Liver (tissue), 10 donors: ENCODE measurements at places on chromosomes 11 and 22. TPM values are rescaled to one million over a fixed set of nuclear protein-coding genes. Genes with fewer than 3 reads are reported as not detected.

Gene SERHL2
- total RNA-seq: 0.59 TPM

DNA sequence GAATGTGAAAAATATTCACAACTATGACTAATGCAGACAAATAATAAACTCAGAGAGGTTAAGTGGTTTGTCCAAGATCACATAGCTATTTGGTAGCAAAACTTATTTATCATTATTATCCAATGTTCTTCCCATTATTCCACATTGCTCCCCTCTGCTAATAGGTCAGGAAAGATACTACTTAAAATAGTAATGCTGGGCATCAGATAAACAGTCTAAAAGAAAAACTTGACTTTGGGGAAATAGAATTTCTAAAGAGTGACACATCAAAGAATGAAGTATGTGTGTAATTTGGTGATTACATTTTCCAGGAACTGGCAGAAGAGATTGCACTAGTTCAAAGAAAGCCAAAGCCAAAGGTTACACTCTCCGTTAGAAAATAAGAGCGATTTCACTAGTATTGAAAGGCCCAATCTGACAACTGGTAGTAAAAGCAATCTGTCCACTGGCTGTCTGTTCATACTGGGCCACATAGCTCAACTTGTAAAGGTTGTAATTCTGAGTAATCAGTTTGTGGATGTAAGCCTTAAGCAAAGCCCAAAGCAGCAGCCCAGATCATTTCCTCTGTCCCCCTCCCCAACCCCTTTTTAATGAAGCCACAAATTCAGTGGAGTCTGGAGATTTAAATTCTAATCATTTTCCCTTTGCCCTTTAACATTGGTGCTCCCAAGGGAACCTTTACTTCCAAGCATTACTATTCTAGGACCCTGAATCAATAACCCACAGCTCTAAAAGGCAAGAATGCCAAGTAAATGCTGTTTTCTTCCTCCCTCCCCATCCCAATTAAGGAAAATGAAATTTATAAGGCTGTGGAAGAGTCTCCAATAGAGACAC lies 283.5 kb downstream of the TTC28 start:
- H3K4me3 ChIP-seq: no peak overlapping the region
- no peaks in the 10 kb centered on the region for H3K36me3 ChIP-seq
- peaks cover 4% of the 10 kb centered on the region for H3K4me1 ChIP-seq
- H3K27me3 ChIP-seq: no peaks in the 10 kb centered on the region

- peak; percentile 27 for DNase-seq
- H3K4me1 ChIP-seq: no peaks in the 10 kb centered on the region
- no peaks in the 10 kb centered on the region for H3K27me3 ChIP-seq
- H3K36me3 ChIP-seq: peaks cover 3% of the 10 kb centered on the region
Measured at GRCh38 chr11:44622721-44623258, 57.3 kb downstream of the CD82 start.

- DNase-seq: no peak
- H3K36me3 ChIP-seq: no peaks in the 10 kb centered on the region
- H3K27ac ChIP-seq: no peak overlapping the region
- peak overlapping the region; percentile 59 for H3K4me3 ChIP-seq
- no peaks in the 10 kb centered on the region for H3K27me3 ChIP-seq
- H3K4me1 ChIP-seq: peaks cover 4% of the 10 kb centered on the region
Measured at GRCh38 chr11:8081591-8082250, 710 bp downstream of the TUB start.

- H3K27me3 ChIP-seq: no peaks in the 10 kb centered on the region
- no peak overlapping the region for H3K4me3 ChIP-seq
- DNase-seq: no peak
- H3K4me1 ChIP-seq: no peaks in the 10 kb centered on the region
- no peaks in the 10 kb centered on the region for H3K36me3 ChIP-seq
Measured at GRCh38 chr11:87263264-87263838, 225.6 kb downstream of the TMEM135 start.

Gene LMO2
- 5.9 TPM for total RNA-seq

GRCh38 chr22:44091021-44091721 lies 67.1 kb downstream of the PARVB start:
- H3K4me3 ChIP-seq: no peak overlapping the region
- no peaks in the 10 kb centered on the region for H3K27me3 ChIP-seq
- no peaks in the 10 kb centered on the region for H3K4me1 ChIP-seq
- no peak overlapping the region for H3K27ac ChIP-seq
- H3K36me3 ChIP-seq: no peaks in the 10 kb centered on the region

Gene ALDH3B2
- total RNA-seq: not detected

DNA sequence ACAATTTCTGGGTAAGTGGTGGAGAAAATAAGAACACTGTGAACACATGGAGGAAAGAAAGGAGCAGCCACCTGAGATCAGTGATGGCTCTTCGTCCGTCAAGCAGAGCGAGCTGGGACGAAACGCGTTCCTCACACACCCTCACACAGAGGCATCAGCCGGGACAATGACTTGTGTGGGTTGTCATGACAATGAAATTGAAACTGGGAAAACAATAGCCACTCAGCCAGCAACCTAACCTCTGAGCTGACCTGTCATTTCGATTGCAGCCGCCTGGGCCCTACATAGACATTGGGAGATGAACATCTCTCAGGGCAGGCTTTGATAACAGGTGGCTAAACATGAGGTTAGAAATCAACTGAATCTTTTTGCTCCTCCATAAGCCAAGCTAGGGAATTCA lies 51.3 kb downstream of the TRIM29 start:
- no peak overlapping the region for H3K4me3 ChIP-seq
- no peaks in the 10 kb centered on the region for H3K36me3 ChIP-seq

Gene MIOX
- not detected for total RNA-seq

Gene IL17RA
- 9.0 TPM for total RNA-seq

DNA sequence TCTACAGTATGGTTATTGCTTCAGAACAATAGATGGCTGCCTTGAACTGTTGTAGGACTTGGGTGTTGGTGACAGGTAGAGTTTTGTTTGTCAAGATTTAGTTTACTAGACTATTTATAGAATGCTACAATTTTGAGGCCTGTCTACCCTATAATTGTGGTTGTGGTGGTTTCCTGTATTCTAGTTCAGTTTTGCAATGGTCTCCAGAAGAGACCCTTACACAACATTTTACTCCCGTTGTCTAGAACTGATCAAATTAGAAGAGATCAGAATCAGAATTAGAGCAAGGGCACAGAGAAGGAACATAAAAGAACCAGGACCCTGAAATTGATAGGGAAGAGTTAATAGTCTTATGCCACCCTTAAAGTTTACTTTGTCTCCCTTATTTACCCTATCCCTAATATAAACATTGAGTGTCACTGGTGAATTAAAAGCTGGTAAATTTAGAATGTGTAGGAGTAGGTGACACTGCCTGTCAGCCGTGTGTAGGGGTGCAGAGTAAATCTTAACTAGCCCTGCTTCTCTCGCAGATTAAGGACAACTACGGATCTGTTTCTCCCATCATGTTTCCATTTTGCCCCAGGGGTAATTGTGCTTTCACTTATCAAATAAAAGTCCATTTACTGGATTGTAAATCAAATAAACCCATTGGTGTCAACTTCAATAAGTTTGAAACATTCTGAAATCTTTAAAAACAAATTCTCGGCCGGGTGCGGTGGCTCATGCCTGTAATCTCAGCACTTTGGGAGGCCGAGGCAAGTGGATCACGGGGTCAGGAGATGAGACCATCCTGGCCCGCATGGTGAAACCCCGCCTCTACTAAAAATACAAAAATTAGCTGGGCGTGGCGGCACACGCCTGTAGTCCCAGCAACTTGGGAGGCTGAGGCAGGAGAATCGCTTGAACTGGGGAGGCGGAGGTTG lies 10.9 kb upstream of the PHLDB1 start:
- H3K4me1 ChIP-seq: peaks cover 3% of the 10 kb centered on the region
- no peak overlapping the region for H3K4me3 ChIP-seq
- H3K27ac ChIP-seq: no peak overlapping the region

Gene FXYD6
- total RNA-seq: 4.7 TPM

GRCh38 chr11:59615120-59615636 lies 396 bp downstream of the OSBP start:
- peak; percentile 67 for DNase-seq
- H3K4me1 ChIP-seq: peaks cover 52% of the 10 kb centered on the region
- peak overlapping the region; percentile 94 for H3K4me3 ChIP-seq
- no peaks in the 10 kb centered on the region for H3K36me3 ChIP-seq
- no peaks in the 10 kb centered on the region for H3K27me3 ChIP-seq

- H3K27me3 ChIP-seq: no peaks in the 10 kb centered on the region
- no peak overlapping the region for H3K4me3 ChIP-seq
- DNase-seq: no peak
- H3K36me3 ChIP-seq: no peaks in the 10 kb centered on the region
Measured at GRCh38 chr11:113493206-113493605, 18.0 kb upstream of the DRD2 start.

GRCh38 chr11:12089041-12089440 lies 21.3 kb upstream of the MICAL2 start:
- H3K36me3 ChIP-seq: no peaks in the 10 kb centered on the region
- H3K4me3 ChIP-seq: no peak overlapping the region
- no peak overlapping the region for H3K27ac ChIP-seq
- no peaks in the 10 kb centered on the region for H3K27me3 ChIP-seq
- no peak for DNase-seq

- H3K4me3 ChIP-seq: no peak overlapping the region
- H3K27ac ChIP-seq: no peak overlapping the region
- DNase-seq: no peak
- no peaks in the 10 kb centered on the region for H3K27me3 ChIP-seq
- no peaks in the 10 kb centered on the region for H3K4me1 ChIP-seq
Measured at GRCh38 chr11:123573286-123573685, 81.1 kb downstream of the SCN3B start.

DNA sequence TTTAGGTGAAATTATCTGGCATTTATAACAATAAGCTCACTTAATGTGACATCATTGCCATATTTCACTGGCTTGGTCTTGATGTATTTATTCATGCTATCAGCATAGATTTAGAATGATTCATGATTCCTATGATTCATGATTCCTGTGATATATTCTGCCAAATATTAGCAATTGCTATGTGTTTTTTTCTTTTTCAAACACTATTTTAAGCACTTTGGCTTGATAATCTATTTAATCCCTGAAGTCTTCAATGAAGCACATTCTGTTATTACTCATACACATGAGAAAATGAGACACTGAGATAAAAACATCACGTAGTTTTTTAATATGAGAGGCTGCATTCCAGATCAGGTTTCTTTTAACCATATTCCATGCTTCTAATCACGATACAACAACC lies 78.5 kb downstream of the LUZP2 start:
- no peak overlapping the region for H3K27ac ChIP-seq
- DNase-seq: no peak
- H3K27me3 ChIP-seq: no peaks in the 10 kb centered on the region
- no peaks in the 10 kb centered on the region for H3K4me1 ChIP-seq
- no peaks in the 10 kb centered on the region for H3K36me3 ChIP-seq

Gene RCOR2
- total RNA-seq: 0.19 TPM

GRCh38 chr11:121039971-121040613 lies 16.2 kb downstream of the TBCEL start:
- no peak overlapping the region for H3K27ac ChIP-seq
- no peak overlapping the region for H3K4me3 ChIP-seq
- no peak for DNase-seq
- H3K27me3 ChIP-seq: no peaks in the 10 kb centered on the region

Gene WBP2NL
- 0.33 TPM for total RNA-seq
